Activated CD4-positive, alpha-beta T cell treated with anti-CD3 and anti-CD28 coated beads, Interleukin-2, amount 50 U/mL, for 4 hours (primary cell): ENCODE measurements at places on chromosomes 1 and 21.

DNA sequence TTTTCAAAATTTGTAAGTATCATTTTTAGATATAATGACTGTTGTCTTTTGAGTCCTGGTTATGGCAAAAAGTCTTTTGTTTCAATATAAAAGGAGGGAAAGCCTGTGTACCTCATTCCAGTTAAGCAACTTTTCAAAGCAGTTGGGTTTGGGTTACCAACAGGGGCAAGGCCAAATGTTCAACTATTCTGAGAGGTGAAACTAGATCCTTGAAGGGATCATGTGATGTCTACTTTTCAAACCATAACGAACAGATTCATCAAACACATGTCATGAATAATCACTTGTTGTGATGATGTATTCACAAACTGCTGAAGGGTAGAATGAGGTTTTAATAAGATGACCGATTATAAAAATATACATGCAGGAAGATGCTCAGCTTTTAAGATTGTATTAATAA lies 171.3 kb downstream of the HHAT start:
- DNase-seq: no peak

- DNase-seq: no peak
These were observed 41.0 kb upstream of the LIN9 start for GRCh38 chr1:226349801-226350518.

DNA sequence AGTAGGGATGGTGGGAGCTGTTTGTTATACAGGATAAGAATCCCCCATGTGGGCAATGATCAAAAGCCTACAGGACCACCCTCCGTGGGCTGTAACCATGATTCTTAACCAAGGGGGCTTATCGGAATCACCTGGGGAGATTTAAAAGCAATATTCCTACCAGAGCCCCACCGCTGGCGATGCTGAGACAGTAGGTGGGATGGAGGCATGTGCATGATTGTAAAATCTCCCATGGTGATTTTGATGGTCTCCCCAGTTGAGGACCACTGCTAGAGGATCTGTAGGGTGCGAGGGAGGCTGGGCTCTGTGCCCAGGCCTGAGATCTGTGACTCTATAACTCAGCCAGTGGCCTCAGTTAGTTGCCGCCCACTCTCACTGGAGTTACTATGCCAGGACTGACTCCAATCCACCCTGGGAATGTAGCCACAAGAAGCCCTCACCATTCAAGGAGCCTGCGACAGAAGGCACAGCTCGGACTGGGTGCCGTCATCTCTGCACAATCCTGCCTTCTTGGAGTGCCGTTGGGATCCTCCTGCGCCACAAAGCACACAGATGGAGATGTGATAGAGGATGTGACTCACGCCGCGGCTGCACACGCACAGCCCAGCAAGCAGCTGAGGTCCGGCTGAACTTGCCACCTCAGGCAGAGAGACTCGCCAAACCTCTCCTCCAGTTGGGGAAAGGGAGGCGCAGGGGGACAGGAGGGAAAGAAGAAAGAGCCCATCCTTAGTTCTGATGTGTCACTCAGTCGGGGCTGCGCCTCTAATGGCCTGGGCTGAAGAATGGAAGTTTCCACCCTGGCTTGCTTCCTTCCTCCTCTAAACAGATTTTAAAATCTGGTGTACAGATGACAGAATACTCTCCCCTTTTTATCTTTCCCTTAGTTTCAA lies 26.5 kb downstream of the AKNAD1 start:
- DNase-seq: no peak

- DNase-seq: no peak
These were observed 35.5 kb upstream of the NPL start for GRCh38 chr1:182754087-182754486.

GRCh38 chr1:37537378-37537777 lies 16.7 kb downstream of the SNIP1 start:
- DNase-seq: no peak

GRCh38 chr1:230563591-230563990 lies 78.7 kb upstream of the COG2 start:
- no peak for DNase-seq

DNA sequence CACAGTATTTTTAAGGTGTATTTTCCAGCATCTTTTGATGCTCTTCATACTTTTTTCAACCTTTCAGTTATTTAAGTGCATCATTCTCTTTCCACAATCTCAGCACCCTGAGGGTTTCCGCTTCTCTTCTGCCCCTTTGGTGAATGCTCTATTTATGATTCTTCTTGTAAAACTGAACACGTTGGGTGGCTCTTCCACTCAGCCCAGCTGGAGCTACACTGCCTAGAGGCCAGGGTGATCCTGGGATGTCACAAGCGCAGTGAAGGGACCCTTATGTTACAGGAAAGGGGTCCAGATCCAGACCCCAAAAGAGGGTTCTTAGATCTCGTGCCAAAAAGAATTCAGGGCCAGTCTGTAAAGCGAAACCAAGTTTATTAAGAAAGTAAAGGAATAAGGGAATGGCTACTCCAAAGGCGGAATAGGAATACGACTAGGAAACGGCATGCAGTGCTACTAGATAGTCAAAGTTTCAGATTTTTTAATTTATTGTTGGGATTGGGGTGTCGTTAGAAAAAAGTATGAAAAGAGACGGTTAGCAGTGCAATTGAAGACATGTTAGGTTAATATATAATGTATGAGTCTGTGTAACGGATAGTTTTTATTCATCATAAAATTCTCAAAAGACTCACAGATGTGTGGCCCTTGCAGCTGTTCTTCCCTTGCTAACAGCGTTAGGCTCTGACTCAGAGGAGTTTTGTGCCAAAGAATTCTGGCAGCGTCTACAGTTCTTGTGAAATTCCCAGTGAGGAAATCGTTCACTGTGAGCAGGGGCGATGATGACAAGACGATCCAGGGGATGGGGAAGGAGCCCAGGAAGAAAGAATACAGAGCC lies 14.4 kb upstream of the ERVH48-1 start:
- no peak for DNase-seq

GRCh38 chr1:183688341-183689060 lies 35.4 kb upstream of the APOBEC4 start:
- no peak for DNase-seq

- no peak for DNase-seq
These were observed 97.8 kb upstream of the CSF3R start for GRCh38 chr1:36580524-36580923.

DNA sequence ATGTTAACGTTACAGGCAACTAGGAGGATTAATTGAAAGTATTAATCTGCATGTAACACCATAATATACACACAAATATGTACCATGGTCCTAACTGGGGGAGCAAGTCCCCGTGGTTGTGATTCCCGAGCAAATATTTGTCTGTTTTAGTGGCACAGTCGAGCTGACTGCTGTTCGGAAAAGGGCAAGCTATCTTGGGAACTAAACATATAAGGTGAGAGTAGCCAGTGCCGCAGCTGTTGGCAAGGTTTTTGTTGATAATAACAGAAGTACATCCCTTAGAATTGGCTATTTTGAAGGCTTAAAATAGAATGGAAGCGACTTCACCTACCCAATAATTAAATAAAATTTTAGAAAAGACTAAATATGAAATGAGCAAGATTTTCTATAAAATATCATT lies 45.5 kb downstream of the UCHL5 start:
- DNase-seq: no peak

- DNase-seq: no peak
These were observed 345.7 kb upstream of the RUNX1 start for GRCh38 chr21:35394634-35395369.

DNA sequence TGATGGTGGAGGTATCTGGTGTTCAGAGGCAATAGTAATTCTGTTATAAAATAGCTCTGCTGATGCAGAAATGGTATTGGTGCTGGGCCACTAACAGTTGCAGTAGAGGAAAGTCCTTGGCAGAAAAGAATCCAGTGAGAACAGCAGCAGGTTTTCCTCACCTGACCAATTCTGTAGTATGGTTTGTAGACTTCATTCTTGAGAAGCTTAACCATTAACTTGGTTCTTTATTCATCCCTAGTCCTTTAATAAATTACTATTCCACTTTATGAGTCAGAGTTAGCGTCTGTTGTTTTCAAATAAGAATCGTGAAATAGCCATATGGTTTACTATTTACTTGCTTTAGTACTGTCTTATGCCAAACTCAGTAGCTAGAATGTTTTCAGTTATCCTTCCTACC lies 128.5 kb upstream of the SERTAD4 start:
- DNase-seq: no peak

DNA sequence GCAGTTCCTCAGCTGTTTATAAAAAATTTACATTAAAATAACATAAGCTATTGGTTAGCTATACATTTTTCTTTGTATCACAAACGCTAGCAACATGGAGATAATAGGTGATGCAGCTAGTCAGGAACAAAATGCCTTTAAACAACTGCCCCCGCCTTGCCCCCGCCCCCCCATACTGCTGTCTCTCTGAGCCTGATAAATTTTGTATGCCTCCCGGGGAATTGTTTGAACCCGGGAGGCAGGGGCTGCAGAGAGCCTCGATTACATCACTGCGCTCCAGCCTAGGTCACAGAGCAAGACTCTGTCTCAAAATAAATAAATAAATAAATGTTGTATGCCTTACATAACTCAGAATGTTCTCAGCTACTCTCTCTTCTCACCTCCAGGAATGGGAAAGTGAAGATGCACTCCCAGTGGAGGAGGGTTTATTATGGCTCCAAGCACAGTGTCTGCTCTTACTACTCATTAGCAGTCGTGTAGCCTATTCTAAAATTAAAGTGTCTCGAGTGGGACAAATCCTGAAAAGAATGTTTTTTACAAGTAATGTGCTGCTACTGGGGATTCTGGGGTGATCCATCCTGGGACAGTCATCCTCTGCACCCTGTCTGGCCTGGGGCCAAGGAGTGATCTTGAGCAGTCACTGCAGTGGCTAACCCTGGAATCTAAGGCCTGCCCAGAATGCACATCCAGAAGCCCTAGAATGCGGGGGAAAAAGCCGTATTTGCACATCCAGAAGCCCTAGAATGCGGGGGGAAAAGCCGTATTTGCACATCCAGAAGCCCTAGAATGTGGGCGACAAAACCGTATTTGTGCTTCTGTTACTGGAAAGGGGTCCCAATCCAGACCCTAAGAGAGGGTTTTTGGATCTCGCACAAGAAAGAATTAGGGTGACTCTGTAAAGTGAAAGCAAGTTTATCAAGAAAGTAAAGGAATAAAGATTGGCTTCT lies 39.4 kb upstream of the ZNF496 start:
- DNase-seq: no peak

DNA sequence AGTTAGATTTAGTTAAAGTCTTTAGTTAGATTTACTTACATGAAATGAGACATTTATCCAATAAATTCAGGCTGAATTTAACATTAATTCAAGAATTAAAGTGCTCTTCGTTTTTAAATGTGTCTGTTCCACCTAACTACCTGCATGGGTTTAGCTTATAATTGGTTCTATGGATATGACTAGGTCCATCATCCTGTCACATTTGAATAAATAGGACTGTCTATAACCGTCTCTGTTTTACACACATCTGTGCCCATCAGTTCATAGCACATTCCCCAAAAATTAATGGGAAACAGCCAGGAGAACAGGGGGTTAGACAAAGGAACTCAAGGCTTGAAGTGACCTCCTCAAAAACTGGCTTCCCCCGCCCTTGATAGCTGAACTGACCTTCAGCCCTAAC lies 219.6 kb downstream of the MRPL39 start:
- no peak for DNase-seq

DNA sequence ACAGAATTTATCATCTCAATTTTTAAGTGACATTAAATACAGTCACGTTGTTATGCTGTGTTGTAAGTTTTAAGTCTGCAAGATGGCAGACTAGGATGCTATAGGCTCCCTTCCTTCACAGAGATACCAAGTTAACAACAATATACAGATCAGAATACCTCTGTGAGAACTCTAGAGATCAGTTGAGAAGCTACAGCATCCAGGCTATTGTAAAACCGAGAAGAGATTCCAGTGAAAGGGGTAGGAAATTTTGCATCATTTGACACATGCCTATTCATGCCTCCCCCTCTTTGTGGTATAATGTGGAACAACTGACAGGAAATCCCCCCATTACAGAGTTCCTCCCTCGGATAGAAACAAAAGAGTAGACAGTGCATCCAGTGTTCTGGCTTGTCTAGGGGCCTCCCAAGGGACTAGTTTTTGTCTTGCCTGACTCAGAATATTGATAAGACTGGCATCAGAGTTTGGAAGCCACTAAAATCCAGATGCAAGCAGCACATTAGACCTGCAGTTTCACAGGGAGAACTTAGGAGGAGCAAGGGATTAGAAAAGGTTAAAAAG lies 80.6 kb downstream of the LBR start:
- DNase-seq: no peak

- no peak for DNase-seq
These were observed 129.6 kb downstream of the ZNF648 start for GRCh38 chr1:181931873-181932272.

GRCh38 chr1:224759681-224760091 lies 143.6 kb downstream of the CNIH3 start:
- DNase-seq: no peak

DNA sequence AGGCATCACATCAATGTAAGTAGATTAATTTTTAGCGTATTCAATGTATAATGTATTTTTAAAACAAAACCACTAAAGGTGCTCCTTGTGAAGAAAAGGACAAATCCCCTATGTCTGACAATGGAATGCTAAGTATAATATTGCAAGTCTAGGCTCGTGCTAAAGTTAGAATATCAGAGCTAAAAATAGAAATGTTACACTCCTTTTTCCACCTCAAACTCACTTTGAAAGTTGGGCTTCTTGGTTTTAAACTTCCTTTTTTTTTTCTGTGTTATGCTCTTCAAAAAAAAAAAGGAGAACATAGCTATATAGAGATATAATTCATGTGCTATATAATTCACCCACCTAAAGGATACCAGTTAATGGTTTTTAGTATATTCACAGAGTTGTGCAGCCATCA lies 3.6 kb upstream of the SERBP1 start:
- no peak for DNase-seq

DNA sequence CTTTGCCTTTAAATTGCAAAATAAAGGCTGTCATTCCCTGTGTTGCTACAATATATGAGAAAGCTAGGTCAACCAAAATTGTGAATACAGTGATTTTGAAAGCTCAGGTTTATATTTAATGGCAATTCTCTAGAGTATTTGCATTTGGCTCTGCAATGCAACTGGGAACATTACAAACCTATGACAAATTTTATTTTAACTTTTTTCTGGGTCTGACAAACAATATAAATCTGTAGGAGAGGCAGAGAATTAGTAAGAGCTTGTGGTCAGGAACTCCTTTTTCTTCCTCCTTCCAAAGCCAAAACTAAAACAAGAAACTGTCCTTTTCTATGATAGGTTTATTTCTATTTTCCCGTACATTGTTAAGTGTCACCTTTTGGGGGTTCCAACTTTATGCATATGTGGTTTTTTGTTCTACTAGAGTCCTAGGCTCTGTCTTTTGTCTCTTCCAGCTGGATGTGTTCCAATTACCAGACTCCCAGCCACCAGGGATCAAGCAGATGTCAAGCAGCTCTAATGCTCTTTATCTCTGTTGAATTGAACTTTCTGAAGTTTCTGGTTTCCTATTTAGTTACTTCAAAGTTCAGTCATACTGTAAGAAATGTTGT lies 106.9 kb downstream of the ASH1L start:
- DNase-seq: no peak
